ENCODE measurements at places on chromosomes 2 and 18.

- DNase-seq = no peak
Observed at GRCh38 chr2:18824325-18824790, 235.0 kb upstream of the NT5C1B start.

- DNase-seq = no peak
Observed at GRCh38 chr2:219417374-219417773, 803 bp upstream of the DES start.

- DNase-seq = no peak
Observed at GRCh38 chr2:160256507-160256906, 56.4 kb upstream of the ITGB6 start.

- DNase-seq = no peak
Observed at GRCh38 chr2:38875227-38875575, 533 bp downstream of the DHX57 start.

DNA sequence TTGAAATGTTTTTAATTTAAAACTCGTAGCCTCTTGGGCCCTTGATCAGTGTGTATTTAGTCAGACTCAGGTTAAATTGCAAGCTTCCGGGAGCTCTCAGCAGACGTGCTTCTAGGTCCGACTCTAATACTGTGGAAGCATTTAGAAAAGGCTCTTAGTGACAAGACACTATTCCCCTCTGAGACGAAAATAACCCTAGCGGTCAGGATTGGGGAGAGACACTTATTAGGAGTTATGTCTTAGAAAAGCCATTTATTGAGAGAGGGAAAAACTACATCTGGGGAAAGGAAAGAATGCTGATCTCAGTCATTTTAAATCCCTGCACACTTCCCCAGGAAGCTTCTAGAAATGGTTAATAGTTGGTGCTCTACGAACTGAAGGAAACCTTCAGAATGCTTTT lies 110.5 kb upstream of the NCK2 start:
- no peak for DNase-seq

DNA sequence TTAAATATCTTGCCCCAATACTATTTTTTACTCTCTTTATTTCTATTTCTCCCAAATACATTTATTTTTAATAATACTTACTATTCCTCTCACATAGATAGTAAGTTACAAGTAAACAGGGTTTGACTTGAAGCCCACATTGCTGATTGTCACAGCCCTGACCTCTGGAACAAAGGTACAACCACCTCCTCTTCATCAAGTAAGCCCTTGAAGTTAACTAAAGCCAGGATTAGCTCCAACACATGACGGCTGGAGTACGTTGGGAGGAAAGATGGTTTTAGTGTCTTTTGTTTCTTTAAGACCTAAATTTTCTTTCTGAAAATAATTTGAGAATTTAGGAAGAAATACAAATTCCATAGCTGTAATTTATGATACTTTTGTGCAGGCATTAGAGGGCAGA lies 949 bp downstream of the MYOM1 start:
- DNase-seq = no peak

- no peak for DNase-seq
Observed at GRCh38 chr18:72871091-72871490, 3.3 kb upstream of the NETO1 start.

- no peak for DNase-seq
Observed at GRCh38 chr2:160474891-160475787, 18.5 kb downstream of the RBMS1 start.

GRCh38 chr2:109409321-109410038 lies 204.3 kb downstream of the SEPTIN10 start:
- no peak for DNase-seq

- no peak for DNase-seq
Observed at GRCh38 chr2:106280224-106280623, 86.1 kb upstream of the UXS1 start.

DNA sequence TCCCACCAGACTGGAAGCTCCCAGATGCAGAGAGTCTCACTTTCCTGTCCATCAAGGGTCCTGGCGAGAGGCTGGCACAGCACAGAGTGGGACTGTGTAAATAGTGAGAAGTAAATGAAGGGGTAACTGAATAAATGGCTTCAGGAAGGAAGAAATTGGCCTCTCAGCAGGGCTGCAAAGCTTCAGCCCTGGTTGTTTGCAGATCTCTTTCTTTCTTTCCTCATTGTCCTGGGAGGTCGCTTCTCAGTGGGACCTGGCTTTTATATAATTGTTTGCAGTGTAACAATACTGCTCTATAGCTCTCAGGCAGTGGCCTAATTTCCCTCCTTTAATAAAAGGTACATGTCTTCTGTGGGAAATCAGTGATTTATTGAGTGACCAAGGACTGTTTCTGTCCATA lies 74.9 kb upstream of the GPR45 start:
- DNase-seq = no peak

GRCh38 chr2:188973641-188974040 lies 532 bp upstream of the COL3A1 start:
- no peak for DNase-seq

DNA sequence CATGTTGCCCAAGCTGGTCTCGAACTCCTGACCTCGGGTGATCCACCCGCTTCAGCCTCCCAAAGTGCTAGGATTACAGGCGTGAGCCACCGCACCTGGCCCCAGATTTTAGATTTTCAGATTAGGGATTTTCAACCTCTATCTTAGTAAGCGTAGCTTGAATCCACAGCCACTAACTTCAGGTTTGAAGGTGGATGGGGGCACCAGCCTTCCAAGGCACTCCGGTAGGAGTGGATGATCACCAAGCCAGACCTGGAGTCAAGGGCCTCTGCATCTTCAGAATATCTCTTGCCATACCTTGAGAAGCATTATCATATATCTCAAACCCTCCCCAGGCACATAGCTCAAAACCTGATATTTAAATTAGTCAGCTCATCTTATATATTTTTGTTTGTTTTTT lies 17.9 kb downstream of the GALM start:
- no peak for DNase-seq

DNA sequence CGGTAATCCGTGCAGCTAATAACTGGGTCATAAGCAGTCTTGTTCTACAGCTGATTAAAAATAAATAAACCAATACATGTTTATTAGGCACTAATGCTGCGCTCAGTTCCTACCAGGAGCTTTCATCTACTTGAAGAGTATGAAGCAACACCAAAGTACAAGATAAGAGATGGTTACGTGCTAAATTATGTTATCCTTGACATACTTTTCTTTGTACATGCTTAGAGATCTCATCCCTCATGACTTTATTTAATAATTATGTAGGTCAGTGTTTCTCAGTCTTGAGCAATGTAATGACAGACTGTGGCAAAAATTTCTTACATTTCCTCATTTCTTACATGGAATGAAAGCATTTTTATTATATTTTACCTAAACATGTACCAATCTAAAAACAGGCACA lies 54.6 kb upstream of the COBLL1 start:
- DNase-seq = no peak

DNA sequence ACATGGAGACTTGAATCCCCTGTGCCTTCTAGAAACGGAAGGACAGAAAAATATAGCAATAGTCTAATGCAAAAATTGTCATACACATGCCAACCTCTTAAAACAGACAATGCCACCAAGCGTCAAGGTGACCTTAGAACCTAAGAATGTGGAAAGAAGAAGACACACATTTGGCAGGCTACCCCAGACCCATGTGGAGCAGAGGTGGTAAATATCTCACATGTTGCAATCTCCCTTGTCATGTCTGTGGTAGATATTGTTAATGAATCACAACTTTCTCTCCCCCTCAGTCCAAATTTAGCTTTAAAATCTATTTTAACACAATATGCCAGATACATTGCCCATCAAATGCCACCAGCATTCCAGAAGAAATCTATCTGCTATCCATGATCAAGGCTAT lies 137.4 kb downstream of the HNMT start:
- no peak for DNase-seq

DNA sequence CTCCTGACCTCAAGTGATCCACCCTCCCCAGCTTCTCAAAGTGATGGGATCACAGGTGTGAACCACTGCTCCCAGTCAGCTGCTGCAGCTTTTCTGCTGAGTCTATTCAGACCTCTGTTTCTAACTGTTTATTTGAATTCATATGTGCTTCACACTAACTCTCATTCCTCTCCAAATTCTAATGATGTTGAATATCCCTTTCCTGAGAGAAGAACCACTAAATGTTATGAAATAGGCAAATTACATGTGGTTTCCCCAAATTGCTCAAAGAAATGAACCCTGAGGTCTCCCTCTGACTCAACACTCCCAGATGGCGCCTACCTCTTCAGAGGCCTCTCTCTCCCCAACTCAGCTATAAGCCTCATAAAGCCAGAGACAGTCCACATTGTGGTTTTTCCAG lies 98.6 kb downstream of the IRS1 start:
- DNase-seq = no peak

- DNase-seq = peak; percentile 80
Observed at GRCh38 chr2:131041402-131042147, 51.7 kb downstream of the FAM168B start.

- DNase-seq = peak; percentile 60
Observed at GRCh38 chr2:3433339-3433699, 53.8 kb downstream of the TRAPPC12 start.

DNA sequence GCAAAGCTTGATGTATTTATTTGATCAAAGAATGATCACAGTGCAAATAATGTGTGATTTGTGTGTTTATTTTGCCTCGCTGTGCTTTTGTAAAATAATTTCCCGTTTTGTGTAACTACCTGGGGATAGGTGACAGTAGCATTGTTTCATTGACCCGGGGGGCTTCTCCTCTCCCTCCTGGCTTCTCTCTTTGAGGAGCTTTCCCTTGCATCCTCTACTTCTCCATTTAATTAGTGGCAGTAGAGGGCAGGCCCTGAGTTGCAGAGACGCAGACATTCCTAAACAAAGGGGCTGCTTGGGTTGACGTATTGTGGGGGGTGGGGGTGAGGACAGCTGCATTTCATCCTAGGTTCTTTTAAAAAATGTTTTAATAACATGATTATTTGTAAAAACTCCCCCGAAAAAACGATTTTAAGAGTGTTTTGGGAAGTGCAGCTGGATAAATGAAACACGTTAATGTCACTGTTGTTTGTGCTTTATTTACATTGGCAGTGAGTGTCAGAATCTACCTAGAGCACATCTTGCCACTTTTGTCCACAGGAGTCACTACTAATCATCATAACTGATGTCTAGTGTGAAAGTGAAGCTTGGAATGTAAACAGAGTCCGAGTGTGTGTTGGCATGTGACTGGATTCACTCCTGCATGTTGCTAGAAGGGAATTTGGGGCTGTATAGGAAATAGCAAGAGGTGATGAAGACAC lies 2.2 kb downstream of the NEDD4L start:
- no peak for DNase-seq

GRCh38 chr2:229650901-229651300 lies 63.5 kb downstream of the DNER start:
- no peak for DNase-seq

GRCh38 chr2:240145461-240145860 lies 5.0 kb upstream of the OTOS start:
- DNase-seq = no peak

DNA sequence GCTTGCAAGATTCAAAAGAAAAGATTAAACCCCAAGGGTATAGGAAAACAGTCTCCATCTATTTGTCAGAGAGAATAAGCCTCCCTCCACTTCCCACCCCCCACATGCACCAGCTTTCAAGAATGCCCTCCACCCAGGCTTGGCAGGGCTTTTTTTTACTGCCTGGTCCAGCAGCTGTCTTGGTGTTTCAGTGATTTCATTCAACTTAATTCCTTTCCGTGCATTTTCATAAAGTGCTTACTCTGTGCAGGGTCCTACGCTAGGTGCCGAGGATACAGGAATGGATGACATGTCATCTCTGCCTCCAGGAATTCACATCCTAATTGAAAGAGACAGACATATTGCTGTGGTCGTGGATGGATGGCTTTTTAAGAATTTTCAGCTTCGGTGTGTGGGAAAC lies 117.9 kb downstream of the LRATD1 start:
- no peak for DNase-seq

GRCh38 chr2:60285626-60286316 lies 267.7 kb downstream of the BCL11A start:
- DNase-seq = no peak

GRCh38 chr2:26925100-26925791 lies 45.2 kb upstream of the MAPRE3 start:
- no peak for DNase-seq

DNA sequence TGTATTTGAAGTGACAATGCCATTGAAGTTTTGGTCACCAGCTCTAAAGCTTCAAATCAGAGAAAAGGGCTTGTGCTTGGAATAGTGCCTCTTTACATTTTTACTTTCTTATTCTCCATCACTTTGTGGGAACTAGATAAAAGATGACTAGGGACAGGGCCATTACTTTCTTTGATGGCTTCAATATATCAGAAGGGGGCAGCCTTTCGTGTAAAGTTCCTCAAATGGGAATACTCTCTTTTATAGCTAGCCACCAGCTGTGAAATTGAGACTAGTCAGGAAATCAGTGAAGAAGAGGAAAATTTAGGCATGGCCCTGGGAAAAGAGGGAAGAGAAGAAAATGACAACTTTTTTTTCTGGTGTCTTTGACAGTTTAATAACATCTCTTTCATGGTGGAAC lies 242.5 kb downstream of the DCC start:
- no peak for DNase-seq

DNA sequence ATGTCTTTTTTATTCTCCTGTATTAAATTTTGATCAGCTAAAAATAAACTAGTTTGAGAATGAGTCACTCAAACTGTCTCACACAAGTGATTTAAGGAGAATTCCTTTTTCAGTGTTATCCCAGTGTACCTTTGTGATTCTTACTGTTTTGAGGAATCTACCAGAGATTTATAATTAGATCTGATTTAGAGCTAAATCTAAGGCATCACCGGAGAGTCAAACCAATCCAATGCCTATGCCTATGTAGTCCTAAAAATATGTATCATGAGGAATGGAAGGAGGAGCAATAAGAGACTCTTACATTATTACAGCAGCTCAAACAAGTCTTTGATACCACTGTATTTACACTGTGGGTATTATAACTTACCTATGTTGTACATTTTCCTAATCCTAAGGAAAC lies 63.4 kb upstream of the CYP20A1 start:
- no peak for DNase-seq

- DNase-seq = no peak
Observed at GRCh38 chr2:25514043-25514637, 159.2 kb downstream of the DTNB start.

DNA sequence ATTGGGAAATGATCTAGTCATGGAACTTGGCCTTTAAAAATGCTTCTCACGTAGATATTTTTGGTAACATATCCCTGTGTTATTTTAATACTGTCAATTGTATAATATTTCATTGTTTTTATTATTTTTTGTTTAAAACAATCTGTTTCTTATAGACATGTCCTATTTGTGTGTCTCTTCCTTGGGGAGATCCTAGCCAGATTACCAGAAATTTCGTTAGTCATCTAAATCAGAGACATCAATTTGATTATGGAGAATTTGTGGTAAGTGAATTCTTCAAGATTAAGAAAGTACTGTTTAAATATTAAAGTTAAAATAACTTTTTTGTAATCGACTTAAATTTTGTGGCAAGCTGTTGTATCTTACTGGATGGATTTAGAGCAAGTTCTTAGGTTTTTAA lies 34.9 kb downstream of the RNF138 start:
- no peak for DNase-seq
